Activated T-helper 1 cell treated with Interleukin-2 at 50 U/mL for 16 hours (primary cell): ENCODE measurements at places on chromosomes 11 and 22.

GRCh38 chr11:79052544-79052943, 388.3 kb downstream of the TENM4 start:
- no peak for DNase-seq

- DNase-seq: no peak
Observed at GRCh38 chr11:27551127-27551526, 44.6 kb upstream of the LIN7C start.

- no peak for DNase-seq
Observed at GRCh38 chr11:68948935-68949334, 31.9 kb downstream of the MRGPRD start.

DNA sequence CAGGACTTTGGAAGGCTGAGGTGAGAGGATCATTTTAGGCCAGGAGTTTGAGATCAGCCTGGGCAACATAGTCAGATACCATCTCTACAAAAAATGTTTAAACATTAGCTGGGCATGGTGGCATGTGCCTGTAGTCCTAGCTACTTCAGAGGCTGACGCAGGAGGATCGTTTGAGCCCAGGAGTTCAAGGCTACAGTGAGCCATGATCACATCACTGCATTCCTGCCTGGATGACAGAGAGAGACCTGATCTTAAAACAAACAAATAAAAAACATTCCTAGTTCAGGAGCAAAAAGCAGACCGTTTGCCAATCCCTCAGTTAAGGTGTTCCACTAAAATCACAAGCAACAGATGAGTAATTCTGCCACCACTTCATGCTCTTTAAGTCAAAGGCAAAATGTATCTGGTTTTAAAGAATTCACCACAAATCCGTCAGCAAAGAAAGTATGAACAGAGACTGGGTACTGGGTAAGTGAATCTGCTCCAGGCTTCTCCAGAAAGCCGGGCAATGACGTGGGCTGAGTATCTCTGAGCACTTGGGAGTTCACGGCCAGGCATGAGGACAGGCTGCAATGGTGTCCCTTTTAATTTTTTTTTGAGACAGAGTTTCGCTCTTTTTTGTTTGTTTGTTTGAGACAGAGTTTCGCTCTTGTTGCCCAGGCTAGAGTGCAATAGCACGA, 19.5 kb downstream of the CLTCL1 start:
- DNase-seq: no peak

DNA sequence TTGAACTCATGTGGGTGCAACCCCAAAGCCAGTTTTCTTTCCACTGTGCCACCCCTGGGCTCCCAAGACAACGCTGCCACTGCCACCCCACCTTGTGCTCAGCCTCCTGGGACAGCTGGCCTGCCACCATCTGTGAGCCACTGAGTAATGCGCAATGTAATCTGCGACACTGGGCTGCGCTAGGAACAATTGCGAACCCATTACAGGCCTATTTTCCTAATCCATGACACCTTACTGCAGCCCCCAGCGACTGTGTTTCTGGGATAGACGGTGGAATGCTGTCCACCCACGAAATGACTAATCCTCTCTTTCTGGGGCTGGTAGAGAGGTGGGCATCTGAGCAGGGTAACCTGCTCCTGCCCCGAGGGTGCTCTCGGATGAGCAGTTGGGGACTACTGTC, 22.2 kb downstream of the FLRT1 start:
- no peak for DNase-seq

- DNase-seq: no peak
Observed at GRCh38 chr11:13098063-13098462, 88.9 kb downstream of the RASSF10 start.

DNA sequence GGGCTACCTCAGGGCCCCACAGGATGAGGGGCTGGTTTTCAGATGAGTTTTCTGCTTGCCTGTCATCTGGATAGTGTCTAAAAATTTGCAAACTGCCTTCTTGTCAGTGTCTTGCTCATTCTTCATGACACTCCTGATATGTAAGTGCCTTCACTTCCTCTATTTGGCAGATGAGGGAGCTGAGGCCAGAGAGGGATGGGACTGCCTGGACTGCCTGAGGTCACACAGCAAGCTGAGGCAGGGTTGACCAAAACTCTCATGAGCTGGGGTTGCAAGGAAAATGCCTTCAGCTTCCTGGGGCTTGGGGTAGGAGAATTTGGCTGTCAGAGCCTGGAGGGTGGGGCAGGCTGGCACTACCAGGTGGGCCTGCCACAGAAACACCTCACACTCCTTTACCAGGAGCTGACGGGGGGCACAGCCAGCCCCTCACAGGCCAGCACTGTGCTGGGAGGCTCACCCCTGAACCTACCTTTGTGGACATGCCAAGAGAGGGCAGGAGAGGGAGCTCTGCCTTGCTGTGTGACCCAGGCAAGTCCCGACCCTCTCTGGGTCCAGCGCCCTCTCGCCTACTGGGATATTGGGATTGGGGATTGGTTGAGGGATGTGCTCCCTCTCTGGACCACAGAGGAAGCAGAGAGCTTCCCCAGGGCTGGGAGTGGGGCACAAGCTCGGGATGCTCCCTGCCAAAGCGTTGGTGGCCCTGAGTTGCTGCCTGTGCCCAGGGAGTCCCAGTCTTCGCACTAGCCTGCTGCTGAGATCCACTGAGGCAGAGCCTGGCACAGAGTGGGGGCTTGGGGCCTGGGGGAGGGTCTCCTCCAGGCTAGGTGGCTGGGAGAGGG, 1.9 kb upstream of the P2RY6 start:
- no peak for DNase-seq

DNA sequence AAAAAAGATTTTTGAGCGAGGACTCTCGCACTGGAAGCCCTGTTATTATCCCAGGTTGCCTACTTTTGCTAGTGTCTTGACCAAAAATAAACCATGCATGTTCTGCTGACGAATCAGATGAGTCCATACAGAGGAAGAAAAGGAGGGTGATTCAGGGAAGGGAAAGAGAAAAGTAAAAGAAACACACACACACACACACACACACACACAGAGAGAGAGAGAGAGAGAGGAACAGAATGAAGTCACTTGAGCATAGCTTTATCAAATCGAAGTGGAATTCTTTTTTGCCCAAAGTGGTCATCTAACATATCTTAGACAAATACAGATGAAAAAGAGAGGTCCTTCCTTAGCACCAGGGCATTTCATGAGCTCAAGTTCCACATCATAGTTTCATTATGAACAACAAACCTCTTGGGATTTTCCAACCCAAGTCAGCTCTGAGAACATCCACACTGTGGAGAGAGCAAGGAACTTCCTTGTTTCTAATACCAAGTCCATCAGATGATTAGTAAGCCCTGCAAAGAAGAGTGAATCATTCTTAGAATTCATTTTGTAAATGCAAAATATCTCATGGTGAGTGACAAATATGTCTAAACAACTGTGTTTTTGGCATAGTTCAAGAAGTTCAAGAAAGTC, 7.7 kb upstream of the MMP12 start:
- DNase-seq: no peak

DNA sequence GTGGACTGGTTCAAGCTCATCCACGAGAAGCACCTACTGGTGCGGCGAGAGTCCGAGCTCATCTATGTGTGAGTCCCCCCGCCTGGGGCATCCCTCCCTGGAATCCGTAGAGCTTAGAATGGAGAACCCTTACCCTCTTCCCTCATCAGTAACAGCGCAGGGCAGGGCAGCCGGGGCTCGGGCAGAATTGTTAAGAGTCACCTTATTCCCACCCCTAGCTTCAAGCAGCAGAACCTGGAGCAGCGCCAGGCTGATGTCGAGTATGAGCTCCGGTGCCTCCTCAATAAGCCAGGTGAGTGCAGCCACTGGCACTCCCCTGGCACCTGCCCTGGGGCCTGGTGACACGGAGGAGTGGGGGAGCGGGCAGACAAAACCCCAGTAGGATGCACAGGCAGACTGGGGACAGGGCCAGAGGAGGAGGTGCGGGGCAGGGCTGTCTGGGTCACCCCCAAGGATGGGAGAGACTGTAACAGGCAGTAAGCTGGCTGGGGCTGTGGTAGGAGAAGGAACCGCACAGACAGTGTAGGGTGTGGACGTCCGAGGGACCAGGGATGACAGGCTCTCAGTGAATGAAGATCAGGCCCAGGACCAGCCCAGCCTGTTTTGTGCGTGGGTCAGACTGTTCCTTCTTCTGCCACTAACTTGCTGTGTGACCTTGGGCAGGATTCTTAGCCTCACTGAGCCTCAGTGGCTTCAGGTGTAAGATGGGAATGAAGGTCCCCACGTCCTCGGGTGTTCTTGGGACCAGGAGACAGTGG, 20.4 kb downstream of the C22orf23 start:
- no peak for DNase-seq

- no peak for DNase-seq
Observed at GRCh38 chr11:126341760-126342161, 13.7 kb upstream of the ST3GAL4 start.

- no peak for DNase-seq
Observed at GRCh38 chr11:86578727-86579405, 93.5 kb downstream of the ME3 start.

GRCh38 chr22:49209452-49210195, 618.0 kb downstream of the BRD1 start:
- DNase-seq: no peak

- DNase-seq: no peak
Observed at GRCh38 chr11:11425806-11426205, 72.8 kb upstream of the CSNK2A3 start.

DNA sequence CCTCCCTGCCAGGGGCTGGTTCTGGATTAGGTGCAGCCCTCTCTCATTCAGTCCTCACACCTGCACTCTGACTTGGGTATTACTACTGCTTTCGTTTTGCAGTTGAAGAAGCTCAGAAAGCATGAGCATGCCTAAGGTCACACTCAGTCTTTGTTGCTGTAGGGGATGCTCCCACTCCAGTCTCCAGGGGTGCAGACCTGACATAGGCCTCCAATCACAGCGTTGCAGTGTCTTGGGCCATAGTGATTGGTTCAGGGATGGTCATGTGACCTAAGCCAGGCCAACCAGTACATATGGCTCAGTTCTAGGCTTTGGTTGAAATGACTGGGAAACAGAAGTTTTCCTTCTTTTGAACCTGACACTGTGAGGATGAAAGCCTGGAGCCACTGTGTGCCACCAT, 61.7 kb downstream of the FBXO7 start:
- no peak for DNase-seq

GRCh38 chr11:30521297-30522071, 64.7 kb downstream of the MPPED2 start:
- DNase-seq: no peak

- no peak for DNase-seq
Observed at GRCh38 chr11:87125257-87125656, 87.5 kb downstream of the TMEM135 start.

DNA sequence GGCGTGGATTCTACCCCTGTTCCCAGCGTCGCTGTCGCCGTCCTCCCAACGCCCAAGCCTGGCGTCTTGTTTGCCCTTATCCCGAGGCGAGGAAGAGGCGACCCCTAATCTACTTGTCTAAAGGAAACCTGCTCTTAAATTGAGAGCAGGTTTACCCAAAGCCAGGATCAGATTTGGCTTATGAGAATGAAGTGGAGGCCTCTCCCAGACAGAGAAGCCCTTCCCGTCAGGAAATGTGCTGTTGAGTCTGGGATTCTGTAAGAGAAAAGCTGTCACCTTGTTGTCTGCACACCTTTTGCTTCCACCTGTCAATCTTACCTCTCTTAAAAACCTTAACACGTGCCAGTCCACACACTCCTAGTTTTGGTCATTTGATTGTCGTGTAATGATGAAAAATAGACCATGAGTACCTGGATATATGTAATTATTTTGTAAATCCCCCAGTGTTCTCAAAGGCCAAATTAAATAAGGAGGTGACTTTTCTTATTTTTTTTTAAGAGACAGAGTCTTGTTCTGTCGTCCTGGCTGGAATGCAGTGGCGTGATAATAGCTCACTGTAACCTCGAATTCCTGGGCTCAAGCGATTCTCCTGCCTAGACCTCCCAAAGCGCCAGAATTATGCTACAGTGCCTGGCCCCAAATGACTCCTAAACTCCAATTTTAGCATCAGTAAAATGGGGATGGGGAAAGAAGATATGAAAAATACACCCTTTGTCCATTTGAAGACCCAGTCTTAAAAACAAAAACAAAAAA, 627 bp downstream of the GTF2H1 start:
- DNase-seq: no peak

GRCh38 chr11:57541169-57541568, 3.8 kb downstream of the SMTNL1 start:
- no peak for DNase-seq

GRCh38 chr11:36478700-36479329, 31.3 kb downstream of the TRAF6 start:
- DNase-seq: no peak

- DNase-seq: peak; percentile 38
Observed at GRCh38 chr22:36486619-36487384, 5.4 kb upstream of the TXN2 start.

- no peak for DNase-seq
Observed at GRCh38 chr11:92826136-92826535, 143.3 kb upstream of the MTNR1B start.

- DNase-seq: no peak
Observed at GRCh38 chr11:87265132-87265531, 227.4 kb downstream of the TMEM135 start.
